Fibroblast of skin of left quadriceps (primary cell): ENCODE measurements at places on chromosomes 13 and 19.

- no peak for DNase-seq
These were observed 718 bp downstream of the ACTN4 start for GRCh38 chr19:38647966-38648768.

- no peak for DNase-seq
These were observed 292.4 kb upstream of the TSHZ3 start for GRCh38 chr19:31641591-31641990.

GRCh38 chr19:29517412-29517811 lies 8.4 kb upstream of the VSTM2B start:
- DNase-seq: no peak

- DNase-seq: no peak
These were observed 15.3 kb downstream of the NKPD1 start for GRCh38 chr19:45145270-45146189.

- no peak for DNase-seq
These were observed 96.8 kb downstream of the RNF17 start for GRCh38 chr13:24860770-24861169.

DNA sequence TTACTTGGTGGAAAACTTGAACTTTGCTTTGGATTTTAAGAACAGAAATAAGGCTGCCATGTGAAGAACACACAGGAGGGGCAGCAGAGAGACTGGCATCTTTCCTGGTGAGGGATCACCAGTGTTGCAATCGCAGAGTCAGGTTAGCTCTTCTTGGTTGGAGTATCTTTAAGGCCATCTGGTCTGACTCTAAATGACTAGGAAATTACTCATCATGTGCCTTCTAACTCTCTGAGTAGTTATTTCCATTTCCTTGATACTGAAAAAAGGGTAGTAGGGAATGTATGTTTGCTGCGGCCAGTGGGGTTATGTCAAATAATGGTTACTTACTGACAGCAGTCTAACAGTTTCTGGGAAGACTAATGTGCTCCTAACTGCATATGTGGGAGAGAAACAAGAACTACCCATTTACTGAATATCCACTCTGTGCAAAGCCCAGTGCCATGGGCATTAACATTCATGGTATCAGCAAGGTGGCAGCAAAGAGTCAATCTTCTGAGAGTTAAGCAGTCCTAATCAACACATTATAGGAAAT lies 122.1 kb downstream of the COG6 start:
- peak; percentile 69 for DNase-seq

DNA sequence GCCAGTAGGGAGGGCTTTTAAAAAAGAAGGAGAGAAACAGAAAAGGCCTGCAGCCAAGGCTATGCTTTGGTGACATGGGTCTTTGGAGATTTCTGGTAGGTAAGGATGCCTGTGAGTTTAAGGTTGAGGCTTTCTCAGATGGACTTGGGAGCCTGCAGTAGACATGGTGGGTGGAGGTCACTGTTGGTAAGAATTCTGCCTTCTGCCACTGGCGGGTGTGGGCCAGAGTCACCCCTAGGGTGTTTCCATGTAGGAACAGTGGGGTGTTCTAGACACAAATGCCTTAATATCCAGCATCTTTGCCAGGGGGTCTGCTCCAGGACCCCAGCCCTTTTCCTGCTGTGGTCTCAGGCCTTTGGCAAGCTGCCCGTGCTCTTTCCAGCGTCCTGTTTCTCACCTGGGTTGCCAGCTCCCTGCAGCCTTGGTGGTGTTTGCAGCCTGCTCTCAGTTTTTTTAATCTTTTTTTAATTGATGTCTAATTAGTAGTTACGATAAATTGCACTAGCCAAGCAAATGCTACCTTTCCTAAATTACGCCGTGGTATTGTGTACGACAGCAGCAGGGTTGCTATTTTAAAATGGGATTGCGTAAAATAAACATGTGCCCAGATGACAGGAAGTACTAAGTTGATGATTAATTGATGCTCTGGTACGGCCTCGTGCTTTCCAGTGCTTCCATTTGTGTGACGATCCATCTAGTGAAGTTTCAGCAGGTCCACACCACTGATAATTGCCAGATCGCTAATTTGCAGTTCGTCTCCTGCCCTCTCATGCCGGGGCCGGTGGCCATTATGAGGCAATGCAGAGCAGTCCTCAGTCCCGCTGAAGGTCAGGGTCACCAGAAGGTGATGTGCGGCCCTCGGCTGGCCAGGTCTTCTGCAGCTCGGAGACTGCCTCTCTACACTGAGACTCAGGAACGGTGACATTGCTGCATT lies 35.3 kb upstream of the NPAS1 start:
- DNase-seq: no peak

DNA sequence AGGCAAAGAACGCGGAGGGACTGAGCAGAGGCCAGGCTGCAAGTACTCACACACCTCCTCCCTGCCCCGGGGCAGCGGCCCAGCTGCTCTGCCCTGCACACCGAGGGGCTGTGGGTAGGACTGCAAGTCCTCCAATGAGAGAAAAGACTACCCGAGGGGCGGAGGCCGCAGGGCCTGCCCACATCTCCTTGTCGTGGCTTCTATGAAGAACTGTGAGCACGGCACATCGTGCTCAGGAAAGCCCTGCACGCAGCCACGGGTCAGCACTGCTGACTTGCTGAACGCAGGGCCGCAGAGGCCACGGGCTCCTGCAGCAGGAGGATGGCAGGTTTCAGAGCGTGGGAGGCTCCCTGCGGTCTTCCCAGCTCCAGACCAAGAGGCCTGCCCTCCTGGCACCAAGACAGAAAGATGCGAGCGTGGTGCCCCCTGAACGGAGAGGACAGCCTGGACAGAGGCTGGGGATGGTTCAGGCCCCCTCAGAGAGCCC lies 37.4 kb downstream of the CEBPG start:
- DNase-seq: no peak

- DNase-seq: no peak
These were observed 47.9 kb downstream of the LYL1 start for GRCh38 chr19:13054626-13055212.

DNA sequence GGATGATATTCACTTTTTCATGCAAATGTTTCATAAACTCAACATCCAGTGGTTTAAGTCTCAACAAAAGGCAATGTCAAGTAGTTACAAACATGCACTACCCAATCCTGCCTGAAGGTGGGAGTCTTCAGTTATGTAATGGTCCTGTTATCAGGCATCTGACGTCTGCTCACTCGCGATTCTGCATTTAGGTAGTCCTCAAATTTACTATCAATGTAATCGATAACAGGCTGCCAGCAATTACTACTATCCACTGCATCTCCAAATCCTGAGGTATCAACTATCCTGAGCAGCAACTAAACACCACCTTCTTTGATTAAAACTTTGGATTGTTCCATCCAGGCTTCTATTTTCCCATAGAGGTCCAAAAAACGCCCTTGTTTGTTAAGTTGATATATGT lies 51.2 kb downstream of the NLRP12 start:
- peak; percentile 12 for DNase-seq

DNA sequence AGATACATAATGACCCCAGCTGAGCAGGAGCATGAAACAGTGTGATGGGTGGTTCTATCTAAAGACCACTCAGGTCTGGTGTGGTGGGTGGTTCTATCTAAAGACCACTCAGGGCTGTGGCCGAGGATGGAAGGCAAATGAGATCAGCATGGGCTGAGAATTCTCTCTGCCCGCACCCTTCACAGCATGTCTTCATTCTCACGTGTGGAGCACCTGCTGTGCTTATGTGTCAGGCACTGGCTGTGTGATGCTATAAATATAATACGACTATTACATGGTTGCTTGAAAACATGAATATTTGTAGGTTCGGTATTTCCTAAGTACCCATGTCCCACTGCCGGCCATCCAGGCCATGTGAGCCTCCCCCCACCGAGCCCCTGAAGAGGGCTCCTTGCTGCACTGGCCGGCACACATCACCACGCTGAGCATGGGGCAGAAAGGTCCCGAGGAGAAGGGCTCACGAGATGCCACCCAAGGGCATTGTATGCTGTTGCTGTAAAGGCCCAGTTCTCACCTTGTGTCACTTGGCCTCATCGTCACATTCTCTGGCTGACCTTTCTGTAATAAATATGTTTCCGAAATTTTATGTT lies 810.2 kb downstream of the UQCRFS1 start:
- DNase-seq: no peak

DNA sequence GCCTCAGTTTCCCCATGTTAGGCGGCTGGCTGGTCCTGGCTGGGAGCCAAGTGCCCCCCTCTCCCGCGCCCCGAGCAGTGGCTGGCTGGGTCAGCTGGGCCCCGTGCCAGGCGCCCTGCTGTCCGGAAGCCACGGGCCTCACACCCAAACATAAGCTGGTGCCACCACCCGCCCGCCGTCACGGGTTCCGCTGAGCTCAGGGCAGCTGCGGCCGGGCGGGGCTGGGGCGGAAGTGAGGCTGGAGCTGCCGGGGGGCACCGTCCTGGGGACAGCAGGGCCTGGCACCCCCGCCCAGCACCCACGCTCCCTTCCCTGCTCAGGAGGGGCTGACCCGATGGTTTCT lies 19.3 kb downstream of the HCN2 start:
- DNase-seq: no peak

DNA sequence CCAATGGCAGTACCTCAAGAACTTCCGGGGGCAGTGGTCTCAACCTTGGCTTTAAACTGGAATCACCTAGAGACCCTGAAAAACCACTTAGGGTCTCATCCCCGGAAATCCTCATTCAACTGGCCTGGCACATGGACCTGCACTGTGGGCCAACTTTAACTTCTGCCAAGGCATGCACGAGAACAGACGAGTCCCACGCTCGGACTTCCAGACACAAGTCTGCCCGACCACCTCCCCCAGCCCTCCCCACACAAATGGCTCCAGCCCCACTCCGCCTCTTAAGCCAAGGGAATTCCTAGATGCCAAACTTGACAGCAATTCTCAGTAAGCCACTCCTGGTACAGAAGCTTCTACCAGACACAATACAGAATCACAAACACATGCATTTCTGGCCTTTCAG lies 114.0 kb downstream of the STK24 start:
- DNase-seq: no peak

DNA sequence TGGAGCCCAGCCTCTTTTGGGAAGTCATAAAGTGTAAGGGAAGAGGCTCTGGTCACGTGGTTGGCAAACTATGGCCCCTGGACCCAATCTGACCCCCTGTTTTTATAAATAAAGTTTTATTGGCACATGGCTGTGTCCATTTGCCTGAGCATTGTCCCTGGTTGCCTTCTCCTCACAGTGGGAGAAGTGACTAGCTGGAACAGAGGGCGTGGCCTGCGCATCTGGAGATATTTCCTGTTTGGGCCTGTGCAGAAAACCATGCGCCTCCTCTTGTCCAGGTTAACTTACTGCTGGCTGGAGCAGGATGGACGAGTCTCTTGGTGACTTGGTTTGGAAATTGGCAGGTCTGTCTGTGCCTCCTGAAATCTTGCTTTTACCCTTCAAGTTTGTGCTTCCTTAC lies 48.3 kb downstream of the KDM4B start:
- DNase-seq: no peak

DNA sequence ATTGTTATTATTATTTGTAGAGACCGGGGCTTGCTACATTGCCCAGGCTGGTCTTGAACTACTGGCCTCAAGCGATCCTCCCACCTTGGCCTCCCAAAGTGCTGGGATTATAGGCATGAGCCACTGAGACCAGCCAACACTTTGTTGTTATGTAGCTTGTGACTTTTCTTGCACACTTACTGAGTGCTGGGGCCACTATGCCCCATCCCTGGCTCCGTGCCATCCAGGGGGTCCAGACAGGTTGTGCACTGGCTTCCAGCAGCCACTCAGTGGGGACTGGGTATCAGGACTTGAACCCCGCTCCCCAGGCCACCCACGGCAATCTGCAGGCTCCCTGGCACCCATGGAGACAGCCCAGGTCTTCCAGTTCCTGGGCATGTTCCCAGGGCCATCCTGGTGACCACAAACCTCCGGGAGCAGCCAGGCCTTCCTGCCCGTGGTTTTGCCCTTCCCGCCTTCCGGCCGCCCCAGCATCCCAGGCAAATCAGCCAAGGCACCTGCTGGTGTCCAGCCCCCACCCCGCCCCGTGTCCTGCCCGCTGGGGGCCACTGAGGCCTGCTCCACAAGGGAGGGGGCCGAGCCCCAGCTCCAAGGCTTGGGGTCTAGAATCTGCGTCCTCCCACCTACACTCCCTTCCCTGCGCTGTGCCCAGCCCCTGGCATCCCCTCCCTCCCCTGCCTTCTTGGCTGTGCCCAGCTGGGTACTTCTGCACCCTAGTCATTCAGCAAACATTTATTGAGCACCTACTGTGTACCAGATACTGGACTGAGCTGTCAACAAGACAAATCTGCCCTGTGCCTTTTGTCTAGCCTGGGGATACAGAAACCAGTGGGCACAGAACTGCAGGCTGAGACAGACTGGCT lies 23.7 kb upstream of the SEMA6B start:
- DNase-seq: no peak

DNA sequence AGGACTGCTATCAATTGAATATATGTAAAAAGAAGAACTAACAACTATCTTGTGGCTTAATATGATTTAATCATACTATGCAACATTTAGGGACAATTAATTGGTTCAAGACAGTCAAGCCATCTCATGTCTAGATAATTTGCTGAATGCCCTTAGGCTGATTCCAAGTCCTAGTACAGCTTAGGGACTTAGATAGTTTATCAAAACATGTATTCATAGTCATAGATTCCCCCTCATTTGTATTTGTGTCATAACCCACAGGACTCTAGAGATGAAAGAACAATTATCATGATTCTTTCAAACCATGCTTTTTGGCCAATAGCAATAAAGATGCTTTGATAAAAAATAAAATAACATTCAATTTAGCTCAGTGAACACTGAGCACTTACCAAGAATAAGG lies 607.6 kb downstream of the SLITRK1 start:
- DNase-seq: no peak

DNA sequence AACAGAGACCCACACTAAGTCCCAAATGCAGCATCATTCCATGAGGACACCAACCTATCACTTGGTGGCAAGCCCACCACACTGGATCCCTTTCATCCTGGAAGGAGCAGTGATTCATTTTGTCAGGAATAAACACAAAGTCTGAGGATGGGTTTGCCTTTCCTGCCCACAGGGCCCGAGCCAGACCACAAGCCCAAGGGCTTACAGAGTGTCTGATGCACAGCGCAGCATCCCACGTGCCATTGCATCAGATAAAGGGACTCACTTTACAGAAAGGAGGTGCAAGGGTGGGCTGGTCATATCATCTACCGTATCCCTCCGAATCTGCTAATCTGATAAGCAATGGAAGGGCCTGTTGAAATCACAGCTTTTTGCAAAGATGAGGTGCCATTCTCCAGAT lies 12.2 kb upstream of the KCTD15 start:
- DNase-seq: no peak

- no peak for DNase-seq
These were observed 10.1 kb downstream of the TMEM91 start for GRCh38 chr19:41386442-41386841.

DNA sequence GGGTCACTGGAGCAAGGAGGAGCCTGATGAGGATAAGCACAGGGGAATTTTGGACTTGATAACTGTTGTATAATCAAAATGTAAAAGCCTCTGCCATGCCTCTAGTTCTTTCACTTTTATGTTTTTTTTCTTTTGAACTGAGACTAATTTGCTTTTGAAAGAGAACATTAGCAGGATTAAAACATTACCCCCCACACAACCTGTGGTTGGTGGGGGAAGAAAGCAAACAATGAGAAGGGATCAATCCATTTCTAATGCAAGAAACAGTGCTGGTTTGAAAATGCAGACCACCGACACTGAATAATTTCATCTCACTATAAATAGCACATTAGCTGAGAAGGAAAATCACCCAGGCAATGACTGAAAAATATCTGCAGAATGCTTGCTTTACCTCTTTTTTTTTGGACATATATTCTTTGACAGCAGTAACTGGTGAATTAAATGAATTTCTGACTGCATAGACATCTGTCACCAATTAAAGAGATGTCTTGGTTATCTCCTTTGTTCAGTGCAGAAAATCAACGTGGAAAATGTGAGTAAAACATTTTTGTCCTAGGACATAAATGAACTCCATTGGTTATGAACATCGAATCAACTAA lies 48.6 kb upstream of the TRPC4 start:
- no peak for DNase-seq

- no peak for DNase-seq
These were observed 445.7 kb downstream of the RFC3 start for GRCh38 chr13:34263681-34264080.
